ENCODE measurements at places on chromosomes 11 and 22.

DNA sequence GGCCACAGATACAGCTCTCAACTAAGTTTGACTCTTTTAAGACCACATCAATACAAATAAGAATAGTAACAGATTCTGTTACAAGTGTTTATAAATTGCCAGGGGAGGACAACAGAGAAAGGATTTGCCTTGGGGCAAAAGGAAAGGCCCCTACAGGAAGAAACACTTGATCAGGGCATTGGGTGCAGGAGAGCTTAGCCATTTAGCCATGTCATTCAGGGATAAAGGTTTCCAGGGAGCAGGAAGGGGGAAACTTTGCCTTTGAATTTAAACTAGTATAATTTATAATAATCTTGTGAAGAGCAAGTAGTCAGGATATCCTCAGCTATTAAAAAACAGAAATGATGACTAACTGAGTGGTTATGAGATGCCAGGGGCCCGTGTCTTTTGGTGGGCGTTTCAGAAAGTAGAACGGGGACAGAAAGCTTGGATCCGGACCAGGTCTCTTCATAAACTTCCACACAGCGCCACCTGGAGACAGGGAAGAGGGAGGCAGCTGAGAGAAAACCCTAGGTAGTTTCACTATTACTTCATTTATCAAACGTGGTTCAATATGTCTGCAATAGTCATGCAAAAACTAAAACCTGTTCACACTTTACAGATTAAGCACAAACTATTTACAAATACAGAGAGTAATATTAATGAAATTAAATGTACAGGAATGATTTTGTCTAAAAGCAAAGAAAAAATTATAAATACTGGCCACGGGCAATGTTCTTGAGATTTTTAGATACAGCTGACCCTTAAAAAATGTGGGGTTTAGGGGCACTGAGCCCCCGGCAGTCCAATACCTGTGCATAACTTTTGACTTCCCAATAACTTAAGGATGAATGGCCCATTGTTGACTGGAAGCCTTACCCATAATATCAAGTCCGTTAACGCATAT, 11.0 kb upstream of the SLC5A4 start:
- DNase-seq: peak; percentile 84

DNA sequence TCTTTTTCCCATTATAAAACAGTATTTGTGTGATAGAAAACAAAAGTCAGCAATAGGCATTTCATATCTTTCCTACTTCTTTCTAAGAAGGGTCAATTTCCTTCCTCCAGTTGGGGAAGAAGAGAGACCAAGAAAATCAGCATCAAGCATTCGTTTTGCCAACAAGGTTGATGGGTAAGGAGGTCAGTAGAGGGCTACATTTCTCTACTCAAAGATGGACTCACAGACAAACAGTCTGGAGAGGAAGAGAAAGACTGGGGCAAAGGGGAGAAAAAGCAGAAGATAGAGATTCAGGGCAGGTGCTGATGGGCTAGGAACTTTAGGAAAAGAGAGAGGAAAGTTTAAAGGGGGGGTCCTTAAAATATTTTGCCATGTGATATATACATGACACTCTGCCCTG, 8.6 kb upstream of the MTNR1B start:
- no peak for DNase-seq

GRCh38 chr11:2321311-2321683, 19.5 kb downstream of the TSPAN32 start:
- no peak for DNase-seq

- no peak for DNase-seq
These were observed 125.2 kb upstream of the SPON1 start for GRCh38 chr11:13837286-13837685.

GRCh38 chr11:14234446-14234845, 124.5 kb downstream of the RRAS2 start:
- DNase-seq: no peak

- no peak for DNase-seq
These were observed 83.6 kb upstream of the PPARA start for GRCh38 chr22:46066691-46067090.

DNA sequence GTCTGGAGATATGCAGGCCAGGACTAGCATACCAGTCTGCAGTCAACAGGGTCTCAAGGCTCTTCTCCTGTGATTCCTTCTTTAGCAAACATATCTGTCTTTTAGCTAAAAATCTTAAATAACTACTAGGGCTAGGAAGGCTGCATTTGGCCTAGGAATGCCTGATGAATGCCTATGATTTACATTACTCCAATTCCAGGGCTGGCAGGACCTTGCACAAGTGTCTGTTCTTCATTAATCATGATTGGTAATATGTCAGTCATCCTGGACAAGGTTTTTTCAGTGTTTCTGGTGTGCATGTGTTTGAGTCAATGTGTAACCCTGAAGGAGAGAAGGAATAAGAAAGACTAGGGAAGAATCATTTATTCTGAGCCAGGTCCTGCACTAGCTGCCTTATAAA, 280.5 kb upstream of the NARS2 start:
- no peak for DNase-seq

GRCh38 chr22:47610764-47611163, 848.3 kb downstream of the TBC1D22A start:
- no peak for DNase-seq

GRCh38 chr11:74366576-74366975, 31.7 kb downstream of the PGM2L1 start:
- DNase-seq: no peak

- DNase-seq: no peak
These were observed 18.8 kb downstream of the MICAL2 start for GRCh38 chr11:12129227-12129626.

- no peak for DNase-seq
These were observed at the start of gene CCDC83 for GRCh38 chr11:85855341-85855656. Gene CCDC83, plus strand, starts transcription at chr11:85855383. Its CDS starts 9,741 bp downstream, at chr11:85865124.

- no peak for DNase-seq
These were observed 98.3 kb downstream of the FBXO7 start for GRCh38 chr22:32572741-32573500.

GRCh38 chr11:111912535-111912934, at the start of gene HSPB2:
Gene HSPB2, plus strand, starts transcription at chr11:111912734. Its CDS starts 96 bp downstream, at chr11:111912830.
- no peak for DNase-seq

GRCh38 chr11:133718238-133718637, 127.1 kb downstream of the SPATA19 start:
- no peak for DNase-seq

GRCh38 chr11:76806608-76807205, 23.6 kb downstream of the TSKU start:
- DNase-seq: no peak

DNA sequence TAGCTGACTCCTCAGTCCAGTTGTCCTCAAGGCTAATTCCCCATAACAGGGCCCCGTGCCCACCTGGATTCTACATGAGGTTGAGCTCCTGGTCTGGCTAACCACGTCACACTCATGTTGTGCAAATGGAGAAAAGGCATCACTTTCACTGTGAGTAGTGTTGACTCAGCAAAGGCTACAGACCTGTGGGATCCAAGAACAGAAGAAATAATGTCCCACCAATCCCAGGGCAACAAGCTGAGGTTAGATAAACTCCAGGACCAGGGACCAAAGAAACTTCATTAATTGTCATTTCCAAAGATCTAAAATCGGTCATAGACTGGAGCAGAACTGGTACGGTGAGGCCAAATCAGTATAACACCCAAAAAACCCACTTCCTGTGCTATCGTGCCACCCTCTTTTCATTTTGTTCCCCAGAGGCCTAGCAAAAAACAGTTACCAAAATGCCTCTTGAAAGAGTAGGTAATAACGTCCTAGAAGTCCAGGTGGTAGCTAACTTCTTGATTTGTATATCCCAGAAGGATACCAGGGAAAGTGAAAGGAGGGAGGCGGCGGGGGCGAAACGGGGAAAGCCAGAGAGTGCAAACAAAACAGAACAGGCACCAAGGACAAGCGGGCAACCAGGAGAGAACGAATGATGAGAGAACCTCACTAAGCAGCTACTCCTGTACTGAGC, 1.4 kb downstream of the PCSK7 start:
- DNase-seq: peak; percentile 70

GRCh38 chr11:60589611-60590010, 74.4 kb downstream of the MS4A13 start:
- no peak for DNase-seq

- DNase-seq: no peak
These were observed 1.6 kb downstream of the KIAA1671 start for GRCh38 chr22:24954114-24954463.

- DNase-seq: no peak
These were observed 29.4 kb downstream of the FLRT1 start for GRCh38 chr11:64065141-64065465.

DNA sequence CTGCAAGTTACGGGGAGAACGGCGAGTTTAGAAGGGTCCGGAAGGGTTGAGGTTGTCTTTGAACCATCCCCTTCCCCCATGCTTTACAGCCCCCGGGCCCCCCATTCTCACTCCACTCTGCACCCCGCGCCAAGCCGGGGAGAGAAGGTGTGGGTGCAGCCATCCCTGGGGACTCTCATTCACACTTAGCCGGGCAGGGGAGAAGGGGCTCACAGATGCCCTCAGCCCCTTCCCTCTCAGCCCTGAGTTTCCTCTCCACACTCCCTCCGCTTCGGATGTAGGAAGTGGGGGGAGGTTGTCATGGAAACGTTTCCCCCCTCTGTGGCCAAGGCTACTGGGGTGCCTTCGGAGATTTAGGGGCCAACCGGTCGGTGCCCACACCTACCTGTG, 334 bp downstream of the CADM1 start:
- DNase-seq: no peak

DNA sequence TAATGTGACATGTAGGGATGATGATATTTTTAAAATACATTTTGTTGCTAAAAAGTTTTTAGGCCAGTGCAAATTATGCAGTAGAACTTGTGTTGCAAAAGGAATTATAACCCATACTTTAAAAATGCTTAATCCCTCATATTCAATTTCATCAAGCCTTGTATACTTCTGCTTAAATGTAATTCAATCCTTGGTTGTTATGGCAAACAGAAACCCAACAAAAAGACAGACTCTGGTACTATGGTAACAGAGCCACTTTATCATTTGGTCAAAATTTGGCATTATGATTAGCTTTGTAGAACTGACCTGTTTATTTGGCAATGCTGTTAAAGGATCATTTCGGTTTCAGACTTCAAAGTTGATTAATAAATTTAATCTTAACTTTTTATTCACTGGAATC, 284.8 kb downstream of the TMEM135 start:
- DNase-seq: no peak

- DNase-seq: no peak
These were observed 29.9 kb upstream of the SMIM38 start for GRCh38 chr11:69125861-69126260.

DNA sequence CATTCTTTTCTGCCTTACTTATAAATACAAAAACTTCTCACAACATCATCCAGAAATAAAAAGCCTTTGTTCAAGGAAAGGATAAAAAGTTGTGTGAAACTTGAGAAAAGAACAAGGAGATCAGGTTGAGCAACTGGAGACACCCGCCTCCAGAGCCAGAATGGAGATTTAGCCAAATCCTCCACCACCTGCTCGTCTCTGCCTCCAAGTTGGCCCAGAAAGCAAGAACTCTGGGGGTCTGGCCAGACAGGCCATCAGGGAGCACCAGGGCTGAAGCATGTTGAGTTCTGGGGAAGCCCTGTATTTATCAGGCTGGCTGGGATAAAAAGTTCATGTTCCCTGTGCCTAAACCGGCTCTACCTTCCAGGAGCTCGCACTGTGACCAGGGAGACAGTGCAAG, 14.9 kb downstream of the SMCO4 start:
- no peak for DNase-seq

GRCh38 chr11:67357831-67358670, 4.7 kb upstream of the POLD4 start:
- no peak for DNase-seq

DNA sequence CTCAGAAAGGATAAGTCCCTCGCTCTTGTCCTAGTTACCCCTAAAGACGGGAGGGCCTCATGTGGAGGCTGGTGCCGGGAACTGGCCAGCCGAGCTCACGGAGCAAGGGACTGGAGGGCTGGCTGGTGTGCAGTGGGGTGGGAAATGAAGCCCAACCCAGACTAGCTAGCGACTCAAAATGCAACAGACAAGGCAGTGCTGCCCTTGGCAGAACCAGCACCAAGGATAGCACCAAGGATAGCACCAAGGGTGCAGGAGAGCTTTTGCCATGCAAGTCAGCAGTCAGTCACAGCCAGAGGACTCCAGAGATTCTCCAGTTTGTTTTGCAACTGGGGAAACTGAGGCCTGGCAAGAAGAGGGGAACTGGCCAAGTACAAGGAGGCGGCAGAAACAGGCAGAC, 6.5 kb upstream of the BATF2 start:
- no peak for DNase-seq

DNA sequence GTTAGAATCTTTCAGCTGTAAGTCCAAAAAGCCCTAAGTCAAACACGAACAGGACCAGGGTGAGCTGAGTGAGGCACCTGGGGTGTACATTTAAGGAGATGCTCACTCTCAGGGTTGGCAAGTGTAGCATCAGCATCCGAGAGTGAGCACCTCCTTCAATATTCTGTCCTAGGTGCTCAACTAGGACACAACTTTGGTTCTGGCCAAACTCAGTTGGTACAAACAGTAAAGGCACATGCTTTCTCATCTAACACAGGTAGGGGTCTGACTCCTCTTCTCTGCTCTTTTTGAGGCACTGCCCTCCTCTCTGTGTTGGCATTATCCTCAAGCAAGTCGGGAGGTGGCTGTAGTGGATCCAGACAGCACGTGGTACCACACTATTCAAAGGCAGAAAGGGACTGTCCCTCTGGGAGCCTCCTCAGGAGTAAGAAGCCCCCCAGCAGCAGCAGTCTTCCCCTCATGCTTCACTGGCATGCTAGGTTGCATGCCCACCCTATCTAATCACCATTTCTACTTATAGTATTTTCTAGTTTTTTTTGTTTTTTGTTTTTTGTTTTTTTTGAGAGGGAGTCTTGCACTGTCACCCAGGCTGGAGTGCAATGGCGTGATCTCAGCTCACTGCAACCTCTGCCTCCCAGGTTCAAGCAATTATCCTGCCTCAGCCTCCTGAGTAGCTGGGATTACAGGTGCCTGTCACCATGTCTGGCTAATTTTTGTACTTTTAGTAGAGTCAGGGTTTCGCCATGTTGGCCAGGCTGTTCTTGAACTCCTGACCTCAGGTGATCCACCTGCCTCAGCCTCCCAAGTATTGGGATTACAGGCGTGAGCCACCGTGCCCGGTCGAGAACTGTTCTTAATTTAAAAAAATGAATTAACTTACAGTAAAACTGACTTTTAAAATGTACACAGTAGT, 14.7 kb upstream of the MAPK1 start:
- DNase-seq: no peak

DNA sequence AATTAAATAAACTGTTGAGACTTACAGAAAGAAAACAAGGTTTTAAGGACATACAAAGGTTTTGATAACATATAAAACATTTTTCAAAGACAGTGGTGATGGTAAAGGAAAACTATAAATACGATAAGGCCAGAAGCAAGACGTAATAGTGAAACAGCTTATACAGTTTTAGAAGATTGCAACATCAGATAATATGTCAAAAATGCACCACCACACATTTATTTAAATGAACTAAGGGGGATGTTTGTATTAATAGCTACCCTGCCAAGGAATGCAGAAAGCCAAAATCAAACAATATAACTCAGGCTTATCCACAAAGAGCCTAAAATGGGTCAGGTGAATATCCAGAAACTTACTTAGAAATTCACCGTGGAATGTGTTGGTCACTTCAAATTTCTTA, 981.6 kb upstream of the FAT3 start:
- no peak for DNase-seq

DNA sequence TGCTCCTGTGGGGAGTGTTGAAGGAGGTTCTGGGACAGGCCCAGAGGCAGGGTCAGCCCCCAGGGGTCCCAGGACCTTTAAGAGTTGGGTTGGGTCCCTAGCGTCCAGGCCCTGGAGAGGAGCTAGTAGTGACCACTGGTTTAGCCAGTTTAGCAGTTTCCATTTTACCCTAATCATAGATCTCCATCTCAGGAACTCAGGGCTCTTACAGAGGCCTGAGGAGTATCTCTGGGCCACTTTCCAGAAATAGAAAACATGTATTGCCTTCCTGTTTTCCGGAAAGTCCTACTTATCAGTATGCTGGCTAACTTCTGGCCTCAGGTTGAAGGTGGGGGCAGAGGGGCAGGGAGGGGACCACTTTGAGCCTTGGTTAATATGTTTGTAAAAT, 13.5 kb downstream of the NCF4 start:
- no peak for DNase-seq
